ENCODE measurements at places on chromosomes 4 and X.

DNA sequence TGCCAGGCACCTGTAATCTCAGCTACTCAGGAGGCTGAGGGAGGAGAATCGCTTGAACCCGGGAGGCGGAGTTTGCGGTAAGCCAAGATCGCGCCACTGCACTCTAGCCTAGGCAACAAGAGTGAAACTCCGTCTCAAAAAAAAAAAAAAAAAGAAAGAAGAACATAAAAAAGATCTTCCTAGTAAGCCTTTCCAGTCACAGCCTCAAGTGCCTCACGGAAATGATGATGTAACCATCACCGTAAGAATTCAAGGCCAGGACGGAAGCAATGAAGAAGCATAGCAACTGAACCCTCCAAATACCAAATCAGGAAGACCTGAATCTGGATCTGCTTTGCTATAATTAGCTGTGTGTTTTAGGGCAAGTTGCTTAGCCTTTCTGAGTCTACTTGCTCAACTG lies 28.8 kb downstream of the RBM47 start:
- DNase-seq = no peak

DNA sequence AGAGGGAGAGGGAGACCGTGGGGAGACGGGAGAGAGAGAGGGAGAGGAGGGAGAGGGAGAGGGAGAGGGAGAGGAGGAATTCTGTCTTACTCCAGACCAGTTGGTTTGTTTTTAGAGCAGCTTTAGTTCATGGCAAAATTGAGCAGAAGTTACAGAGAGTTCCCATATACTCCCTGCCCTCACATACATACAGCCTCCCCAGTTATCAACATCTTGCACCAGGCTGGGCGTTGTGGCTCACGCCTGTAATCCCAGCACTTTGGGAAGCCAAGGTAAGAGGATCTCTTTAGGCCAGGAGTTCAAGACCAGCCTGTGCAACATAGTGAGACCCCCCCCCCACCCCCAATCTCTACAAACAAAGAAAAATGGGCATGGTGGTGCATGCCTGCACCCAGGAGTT lies 79.8 kb upstream of the OGT start:
- no peak for DNase-seq

- no peak for DNase-seq
These were observed 34.5 kb upstream of the TLR2 start for GRCh38 chr4:153649572-153649991.

- no peak for DNase-seq
These were observed 6.4 kb downstream of the HSPA4L start for GRCh38 chr4:127788517-127788916.

- no peak for DNase-seq
These were observed 547.2 kb upstream of the ADGRL3 start for GRCh38 chr4:60652933-60653332.

GRCh38 chr4:124123181-124123580 lies 589.4 kb downstream of the ANKRD50 start:
- no peak for DNase-seq

DNA sequence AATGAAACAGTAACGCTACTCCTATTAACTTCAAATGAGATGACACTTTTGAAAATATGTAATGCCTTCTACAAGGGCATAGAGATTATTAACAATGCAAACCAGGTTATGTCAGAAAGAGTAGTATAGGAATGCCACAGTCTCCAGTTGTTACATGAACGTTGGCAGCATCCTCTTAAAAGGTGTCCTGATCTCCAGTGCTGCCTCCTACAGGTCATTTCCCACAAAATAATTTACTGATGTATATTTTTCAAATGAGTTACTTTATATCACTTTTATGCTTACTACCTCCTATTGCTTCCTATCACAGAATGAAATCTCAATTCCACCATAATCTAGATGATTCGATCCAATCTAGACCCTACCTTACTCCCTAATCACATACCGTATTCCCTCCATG lies 195.2 kb upstream of the EPHA5 start:
- DNase-seq = no peak

DNA sequence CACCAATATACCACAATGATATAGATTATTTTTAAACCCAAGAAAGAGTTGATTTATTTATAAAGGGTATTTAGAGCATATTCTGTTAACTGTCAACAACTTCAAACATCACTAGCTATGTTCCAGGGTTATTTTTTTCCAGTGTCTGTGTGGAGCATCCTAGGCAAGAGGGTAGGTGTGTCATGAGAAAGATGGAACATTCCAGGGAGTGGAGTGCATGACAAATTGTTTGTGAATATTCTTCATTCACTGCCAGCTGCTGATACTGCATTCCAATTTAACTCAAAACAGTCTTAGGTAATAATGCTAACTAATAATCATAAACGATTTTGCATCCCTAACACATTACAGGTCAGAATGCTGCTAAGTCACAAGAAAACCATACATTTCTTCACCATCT lies 148.7 kb upstream of the RASGEF1B start:
- DNase-seq = no peak

- no peak for DNase-seq
These were observed 48.4 kb upstream of the SPANXN4 start for GRCh38 chrX:142977128-142977914.

- no peak for DNase-seq
These were observed 27.1 kb upstream of the STX18 start for GRCh38 chr4:4568806-4569427.

DNA sequence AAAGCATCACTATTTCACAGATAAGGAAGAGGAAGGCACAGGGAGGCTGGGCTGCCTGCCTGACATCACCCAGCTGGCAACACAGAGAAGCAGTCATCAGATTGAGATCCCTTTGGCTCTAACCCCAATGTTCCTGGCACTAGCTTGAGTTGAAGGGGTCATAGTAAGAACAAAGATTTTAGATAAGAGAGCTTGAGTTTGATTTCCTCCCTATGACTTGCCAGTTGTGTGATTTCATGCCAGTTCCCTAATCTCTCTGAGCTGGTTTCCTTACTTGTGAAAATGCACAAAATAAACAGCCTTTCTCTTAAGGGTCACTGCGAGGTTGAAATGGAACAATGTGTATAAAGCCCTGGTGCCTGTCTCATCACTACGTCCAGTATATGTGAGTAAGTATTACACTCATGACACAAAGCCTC lies 475.4 kb upstream of the HS3ST1 start:
- DNase-seq = no peak

GRCh38 chr4:45155081-45155777 lies 428.9 kb upstream of the GNPDA2 start:
- DNase-seq = no peak

GRCh38 chr4:133157460-133158160 lies 8.5 kb downstream of the PCDH10 start:
- DNase-seq = no peak

- DNase-seq = no peak
These were observed 1478.3 kb downstream of the C4orf33 start for GRCh38 chr4:130574215-130574614.

DNA sequence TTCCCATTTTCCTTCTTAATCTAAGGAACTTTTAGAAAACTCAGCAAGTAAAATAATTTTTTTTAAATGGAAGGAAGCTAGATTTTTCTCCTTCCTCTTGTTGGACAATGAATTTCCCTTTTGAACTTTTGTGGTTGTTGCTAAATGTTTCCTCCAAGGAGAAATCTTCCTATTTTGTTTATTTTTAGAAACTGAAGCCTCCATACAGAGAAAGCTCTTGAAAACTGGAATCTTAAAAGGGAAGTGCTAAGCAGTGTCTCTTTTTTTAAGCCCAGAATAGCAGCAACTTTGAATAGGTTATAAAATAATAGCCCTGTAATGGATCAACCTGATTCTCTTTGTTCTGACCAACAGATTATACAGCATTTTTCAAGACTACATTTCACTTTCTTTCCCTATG lies 15.1 kb upstream of the DCLK2 start:
- DNase-seq = no peak

GRCh38 chrX:79366873-79367749 lies at the start of gene ITM2A:
ITM2A (minus strand) TSS chrX:79367334; CDS start chrX:79367215, 119 bp downstream.
- DNase-seq = no peak

DNA sequence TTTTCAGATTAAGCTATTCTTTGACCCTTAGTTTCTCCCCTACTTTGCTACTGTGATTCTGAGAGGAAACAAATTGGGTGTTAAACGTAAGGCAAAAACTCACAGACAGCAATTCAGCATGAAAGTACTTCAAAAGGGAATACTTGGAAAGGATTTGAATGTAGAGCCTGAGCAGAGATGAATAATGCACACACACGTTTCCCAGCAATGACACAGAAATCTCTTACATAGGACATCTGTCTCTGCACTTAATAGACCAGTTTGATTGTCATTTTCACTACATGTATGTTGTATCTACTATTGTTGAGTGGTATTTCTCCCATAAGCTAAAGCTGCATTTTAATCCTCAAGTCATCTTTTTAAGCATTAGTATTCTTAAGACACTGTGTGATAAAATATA lies 166.1 kb upstream of the TEX13C start:
- no peak for DNase-seq

DNA sequence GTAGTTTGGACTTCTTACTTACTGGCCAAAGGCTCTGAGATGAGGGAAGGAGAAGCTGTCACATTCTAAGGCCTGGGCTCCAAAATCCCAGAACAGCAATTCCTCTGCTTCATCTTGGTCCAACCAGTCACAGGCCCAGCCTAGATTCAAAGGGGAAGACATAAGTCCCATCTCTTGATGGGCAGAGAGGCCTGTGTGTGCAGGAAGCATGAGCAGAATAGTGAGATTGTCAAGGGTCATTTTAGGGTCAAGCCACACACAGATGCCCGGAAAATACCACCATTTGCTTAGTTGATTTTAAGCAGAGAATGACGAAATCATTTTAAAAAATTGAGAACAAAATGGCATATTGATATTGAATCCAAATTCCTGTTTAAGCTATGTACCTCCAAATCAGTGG lies 580.9 kb upstream of the ZFP42 start:
- DNase-seq = no peak

DNA sequence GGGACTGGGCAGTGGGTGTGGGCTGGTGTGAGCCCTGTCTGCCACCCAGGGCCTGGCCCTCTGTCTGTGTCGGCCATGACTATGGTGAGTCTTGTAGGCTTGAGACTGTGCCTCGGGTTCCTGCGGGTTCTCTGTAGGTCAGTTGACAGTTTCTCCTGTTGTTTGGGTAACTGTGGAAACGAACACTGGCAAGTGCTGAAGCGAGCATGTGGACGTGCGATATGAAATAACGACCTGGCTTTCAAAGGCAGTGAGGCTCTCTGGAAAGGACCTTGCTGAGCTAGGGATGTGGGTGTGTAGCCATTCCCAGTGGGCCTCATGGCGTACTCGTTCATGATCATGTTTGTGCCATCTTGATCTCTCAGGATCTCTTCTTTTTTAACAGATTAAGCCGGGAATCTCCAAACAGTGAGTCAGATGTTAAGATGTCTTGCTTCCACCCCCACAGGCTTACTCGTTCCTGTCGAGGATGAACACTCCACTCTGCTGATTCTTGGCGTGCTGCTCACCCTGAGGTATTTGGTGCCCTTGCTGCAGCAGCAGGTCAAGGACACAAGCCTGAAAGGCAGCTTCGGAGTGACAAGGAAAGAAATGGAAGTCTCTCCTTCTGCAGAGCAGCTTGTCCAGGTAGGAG lies 41.3 kb downstream of the HTT start:
- DNase-seq = no peak

DNA sequence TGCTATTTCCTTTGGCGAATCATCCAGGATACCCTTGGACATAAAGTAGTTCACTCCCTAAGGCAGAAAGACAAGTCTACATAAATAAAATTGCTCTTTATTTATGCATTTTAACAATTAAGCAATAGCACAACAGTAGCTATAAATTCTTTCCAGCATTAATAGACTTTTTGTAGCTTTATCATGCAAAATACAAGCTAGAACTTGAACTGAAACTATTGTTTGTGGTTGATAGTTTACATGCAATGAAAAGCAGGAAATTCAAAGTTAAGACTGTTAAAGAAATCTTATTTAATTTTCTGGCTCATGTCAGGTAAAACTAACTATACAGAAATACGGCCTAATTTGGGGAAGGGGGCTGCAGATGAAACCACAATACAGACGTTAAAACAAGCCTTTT lies 42.3 kb downstream of the FBXO8 start:
- no peak for DNase-seq

GRCh38 chrX:65502618-65503017 lies 32.0 kb downstream of the LAS1L start:
- no peak for DNase-seq

- no peak for DNase-seq
These were observed 12.3 kb downstream of the CLDN2 start for GRCh38 chrX:106932492-106932923.

DNA sequence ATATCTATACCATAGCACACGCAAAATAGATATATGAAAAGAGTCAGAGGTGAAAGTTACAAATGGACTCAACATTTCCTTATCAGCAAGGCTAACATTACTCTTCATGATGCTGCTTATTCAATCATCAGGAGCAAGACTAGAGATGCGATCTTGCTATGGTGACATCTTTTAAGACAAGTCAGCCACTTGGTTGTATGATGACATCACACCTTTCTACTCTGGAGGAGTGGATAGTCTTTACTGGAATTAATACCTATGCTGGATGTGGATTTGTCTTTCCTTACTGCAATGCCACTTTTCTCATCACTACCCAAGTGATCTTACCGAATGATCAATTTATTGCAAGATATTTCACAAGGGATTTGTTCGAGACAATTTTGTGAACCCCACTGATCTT lies 87.0 kb upstream of the SPOCK3 start:
- no peak for DNase-seq

- no peak for DNase-seq
These were observed 175.2 kb downstream of the IL13RA2 start for GRCh38 chrX:114842181-114842580.

DNA sequence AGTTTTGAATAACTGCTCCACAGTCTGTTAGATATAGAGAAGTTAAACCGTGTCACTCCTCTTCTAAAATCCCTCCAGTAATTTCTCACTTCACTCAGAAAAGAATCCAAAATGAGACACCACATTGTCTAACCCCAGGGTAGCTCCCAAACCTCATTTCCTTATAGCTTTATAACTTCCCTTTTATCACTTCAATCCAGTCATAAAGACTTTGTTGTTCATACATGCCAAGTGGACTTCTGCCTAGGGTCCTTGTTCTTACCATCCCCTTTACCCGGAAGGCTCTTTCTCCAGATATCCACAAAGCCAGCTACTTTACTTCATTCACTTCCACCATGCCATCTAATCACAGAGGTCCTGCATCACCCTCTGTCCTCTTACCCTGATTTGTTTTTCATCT lies 156.2 kb downstream of the GABRB1 start:
- no peak for DNase-seq

DNA sequence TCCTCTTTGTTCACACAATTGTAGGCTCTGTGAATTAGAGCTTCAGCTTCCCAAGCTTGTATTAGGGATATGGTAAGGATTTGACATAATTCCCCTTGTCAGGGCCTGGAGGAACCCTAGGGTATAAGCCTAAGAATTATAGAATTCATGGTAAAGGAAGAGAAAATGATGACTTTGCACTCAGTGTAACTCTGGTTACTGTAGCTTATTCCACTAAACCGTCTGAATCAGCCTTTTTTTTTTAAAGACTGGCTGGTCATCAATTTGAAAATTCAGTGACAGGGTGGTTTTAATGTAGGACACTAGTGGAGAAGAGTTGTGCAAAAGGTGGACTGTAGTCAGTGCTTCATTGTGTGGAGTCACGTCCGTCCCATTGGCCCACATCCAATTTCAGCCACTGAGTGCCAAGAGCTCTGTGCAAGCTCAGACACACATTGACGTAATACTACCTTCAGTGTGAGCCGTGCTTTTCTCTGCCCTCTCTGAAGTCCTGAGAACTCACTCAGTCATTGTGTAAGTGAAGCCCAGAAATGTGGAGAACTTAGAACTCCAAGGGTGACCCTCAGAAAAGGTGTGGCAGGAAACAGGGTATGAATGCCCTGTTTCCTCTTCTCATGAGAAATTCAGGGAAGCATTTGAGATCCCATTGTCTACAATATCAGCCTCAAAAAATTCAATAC lies 449.8 kb downstream of the C4orf33 start:
- DNase-seq = no peak

Data from H54 (cell line).